NCI-H1436 (cell line): ENCODE measurements at places on chromosomes 4 and X.

GRCh38 chr4:149009223-149009622 lies 567.0 kb upstream of the NR3C2 start:
- no peak for DNase-seq

DNA sequence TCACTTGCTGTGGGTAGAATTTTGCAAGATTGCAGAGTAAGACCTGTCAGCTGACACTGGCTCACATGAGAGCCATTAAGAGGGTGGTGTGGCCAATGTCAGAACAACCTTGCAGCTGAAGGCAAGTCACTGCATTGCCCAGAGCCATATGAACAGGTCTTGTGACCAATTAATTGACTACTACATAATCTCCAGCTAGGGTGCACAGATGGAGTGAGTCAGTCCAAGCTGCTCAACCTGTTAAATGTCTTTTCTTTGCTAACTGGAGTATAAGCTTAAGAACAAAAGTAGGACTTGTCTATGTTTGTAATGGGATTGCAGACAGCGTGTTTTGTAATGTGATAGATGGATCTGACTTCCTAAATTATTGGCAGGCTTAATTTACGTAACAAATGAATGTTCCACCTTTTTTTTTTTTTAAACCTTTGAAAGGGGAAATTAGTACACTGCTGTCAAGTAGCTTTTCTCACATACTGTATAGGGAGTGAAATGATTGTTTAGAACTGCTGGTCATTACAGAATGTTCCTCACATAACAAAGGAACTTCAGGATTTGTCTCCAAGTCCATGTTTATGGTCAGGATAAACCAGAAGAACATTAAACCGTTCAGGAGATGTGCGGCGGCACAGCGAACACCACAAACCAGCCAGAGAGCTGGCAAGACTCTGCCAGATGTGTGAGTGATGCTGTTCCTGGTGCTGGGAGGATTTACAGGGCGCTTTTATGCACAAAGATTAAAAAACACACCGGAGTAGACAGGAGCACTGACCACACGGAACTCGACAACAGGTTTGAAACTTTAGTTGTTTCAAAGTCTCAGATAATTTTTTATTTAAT lies 37.0 kb downstream of the FNIP2 start:
- DNase-seq = no peak

DNA sequence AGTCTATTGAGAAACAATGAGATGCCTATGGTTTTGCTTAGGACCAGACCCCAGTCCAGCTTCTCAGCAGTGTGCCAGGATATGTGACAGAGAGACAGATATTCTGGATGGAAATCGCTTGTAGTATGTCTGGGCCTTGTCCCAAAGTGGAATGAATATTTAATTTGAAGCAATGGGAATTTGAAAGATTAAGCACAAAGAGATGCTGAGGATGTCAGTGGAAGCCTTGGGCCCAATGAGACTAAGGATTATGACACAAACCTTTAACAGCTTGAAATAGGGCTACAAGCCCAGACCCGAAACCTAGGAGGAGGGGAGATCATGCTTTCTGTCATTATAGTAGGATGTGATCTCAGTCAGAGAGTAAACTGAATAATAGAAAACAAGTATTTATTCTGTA lies 459.2 kb downstream of the FAT4 start:
- no peak for DNase-seq

DNA sequence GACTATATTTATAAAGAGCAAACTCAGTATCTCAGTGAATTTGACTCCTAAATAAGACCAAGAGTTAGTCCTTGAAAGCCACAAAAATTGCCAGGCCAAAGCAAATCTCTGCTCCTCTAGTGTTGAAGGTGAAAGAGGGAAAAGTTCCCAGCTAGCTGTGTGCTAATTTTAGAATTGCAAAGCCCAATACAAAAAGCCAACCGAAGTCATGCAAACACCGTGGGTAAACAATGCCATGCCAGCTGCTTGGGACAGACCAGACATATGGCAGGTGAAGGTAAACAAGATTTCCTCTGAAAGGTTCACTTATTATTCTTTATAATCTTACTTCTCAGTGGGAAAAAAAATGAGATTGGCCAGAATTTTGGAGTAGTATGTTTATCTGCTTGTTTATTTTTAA lies 80.5 kb upstream of the LNX1 start:
- DNase-seq = no peak

DNA sequence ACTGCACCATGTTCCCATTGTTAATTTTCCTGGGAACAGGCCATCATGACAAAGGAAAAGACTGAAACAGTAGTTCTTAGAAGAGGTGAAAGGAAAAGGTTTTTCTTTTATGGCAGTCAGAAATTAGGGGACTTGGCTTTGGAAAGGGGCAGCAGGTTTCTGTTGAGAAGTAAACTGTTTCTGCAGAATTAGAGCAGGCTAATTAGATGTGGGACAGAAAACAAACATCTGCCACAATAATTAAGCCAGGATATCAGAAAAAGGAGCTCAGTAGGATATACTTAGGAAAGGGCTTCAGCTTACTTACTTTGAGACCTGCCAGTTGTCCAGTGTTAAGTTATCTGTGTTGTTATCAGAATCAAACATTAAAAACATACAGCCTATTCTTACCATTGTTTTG lies 36.7 kb upstream of the STPG2 start:
- DNase-seq = no peak

GRCh38 chr4:3340700-3341083 lies 47.9 kb downstream of the RGS12 start:
- peak; percentile 45 for DNase-seq

GRCh38 chrX:8191022-8191421 lies 20.0 kb upstream of the VCX2 start:
- DNase-seq = no peak

DNA sequence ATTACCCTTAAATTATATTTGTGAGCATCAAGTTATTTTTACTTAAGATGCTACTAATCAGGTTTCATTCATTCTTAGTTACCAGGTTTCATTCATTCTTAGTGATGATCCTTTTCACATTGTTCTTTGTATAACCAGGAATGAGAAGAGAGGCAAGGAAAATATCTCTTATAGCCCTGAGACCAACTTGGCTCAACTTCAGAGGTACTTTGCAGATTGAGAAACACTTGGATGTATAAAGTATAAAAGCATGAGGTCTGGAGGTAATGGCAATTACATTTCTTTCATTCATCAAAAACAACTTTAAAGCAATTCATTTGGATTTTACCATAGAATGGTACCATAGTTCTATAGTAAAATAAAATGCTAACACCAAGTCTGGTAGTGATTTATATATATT lies 231.0 kb downstream of the PRDM5 start:
- no peak for DNase-seq

- no peak for DNase-seq
These were observed 36.5 kb downstream of the PLK4 start for GRCh38 chr4:127917151-127917550.

DNA sequence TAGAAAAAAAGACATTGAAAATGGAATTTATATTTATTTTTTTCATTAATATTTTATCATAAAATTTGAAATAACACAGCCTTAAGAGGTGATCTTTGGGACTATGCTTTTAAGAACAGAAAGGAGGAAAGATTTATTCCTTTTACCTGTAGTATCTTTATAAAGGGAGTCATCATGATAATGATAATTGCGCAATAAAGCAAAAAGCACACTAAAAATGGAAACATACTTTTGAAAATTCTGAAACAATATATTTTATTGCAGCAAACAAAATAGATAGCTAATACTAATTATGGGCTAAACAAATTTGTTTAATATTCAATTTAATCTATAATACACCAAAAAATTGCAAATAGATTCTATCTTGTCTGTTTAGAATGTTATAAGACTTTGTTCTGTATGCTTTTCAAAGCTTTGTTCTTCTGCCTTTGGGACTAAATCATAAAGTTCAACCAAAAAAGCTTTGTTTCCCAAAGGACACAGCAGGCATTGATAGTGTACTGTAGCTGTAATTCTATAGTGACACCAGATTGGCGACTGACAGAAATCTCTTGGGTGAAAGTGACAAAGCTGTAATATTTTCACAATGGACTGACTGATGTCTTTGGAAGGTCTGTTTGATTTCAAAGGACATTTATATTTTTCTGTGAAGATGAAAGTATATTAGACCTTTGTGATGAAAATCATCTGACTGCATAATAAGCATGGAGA lies 2156.6 kb upstream of the TENM3 start:
- no peak for DNase-seq

DNA sequence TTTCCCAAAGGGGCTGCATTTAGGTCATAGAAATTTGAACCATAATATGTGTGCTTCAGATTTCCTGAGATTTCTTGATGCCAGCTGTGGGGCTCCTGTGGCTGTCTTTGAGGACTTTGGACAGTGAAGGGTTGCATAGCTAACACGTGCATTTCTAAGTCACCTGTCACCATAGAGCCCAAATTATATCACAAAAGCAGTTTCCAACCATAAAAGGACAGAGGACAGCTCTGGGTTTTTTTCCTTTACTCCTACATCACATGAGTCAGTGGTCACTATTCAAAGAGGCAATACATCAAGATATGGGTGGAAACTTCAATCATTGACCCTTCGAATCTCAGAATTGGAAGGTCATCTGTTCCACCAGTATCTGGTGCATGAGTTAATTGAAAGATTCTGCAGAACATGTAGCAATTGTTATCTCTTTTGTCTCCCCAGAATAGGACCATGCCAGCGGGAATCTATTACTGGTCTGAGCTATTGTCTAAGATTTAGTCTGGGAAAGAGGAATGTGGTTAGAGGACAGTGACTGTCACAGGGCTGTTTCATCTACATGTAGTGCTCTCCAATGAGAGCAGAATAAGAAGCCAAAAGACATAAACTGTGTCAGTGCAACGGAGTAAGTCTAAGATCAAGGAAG lies 133.5 kb downstream of the AASDH start:
- DNase-seq = no peak

DNA sequence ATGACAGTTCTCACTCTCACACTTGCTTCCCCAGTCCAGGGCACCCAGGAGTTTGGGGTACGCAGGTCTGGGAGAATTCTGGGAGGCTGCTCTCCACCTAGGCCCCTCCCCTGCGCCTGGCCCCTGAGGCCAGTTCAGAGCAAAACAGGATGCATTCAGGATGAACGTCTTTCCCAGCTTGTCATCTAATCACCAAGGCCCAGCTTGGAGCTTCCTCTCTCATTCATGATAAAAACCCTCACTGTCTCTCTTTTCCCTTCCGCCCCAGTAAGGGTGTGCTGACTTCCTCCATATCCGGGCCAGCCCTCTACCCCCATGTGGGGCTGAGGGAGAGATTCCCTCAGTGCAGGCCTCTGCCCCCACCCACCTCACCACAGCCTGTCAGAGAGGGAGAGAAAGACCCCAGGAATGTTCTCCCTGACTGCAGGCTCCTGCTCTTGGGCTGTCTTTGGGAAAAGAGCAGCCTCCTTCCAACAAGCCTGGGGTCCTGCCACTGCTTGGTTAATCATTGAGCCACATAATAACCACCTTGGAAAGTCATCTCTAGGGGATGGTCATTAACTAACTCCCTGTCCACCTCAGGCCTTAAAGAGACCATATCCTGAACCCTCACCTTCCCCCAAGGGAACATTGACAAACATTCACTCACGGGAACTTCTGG lies 50.1 kb downstream of the STARD8 start:
- DNase-seq = no peak

DNA sequence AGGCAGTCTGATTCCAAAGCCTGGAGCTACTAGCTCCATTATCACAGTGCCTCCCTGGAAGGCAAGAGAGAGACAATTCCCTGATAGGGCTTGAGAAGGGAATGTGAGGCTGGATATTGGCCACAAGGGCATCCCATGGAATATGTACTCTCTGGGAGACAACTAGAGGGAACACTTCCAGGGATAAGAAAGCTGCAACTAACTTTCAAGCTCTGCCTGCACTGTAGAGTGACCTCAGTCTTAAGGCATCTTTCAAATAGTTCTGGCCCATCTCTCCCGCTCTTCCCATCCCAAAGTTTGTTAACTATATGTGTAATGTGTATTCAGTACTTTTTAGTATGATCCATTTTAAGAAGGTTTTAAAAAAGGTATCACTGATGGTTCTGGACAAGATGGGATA lies 13.1 kb upstream of the RNF212 start:
- DNase-seq = no peak

GRCh38 chr4:165351359-165352130 lies 24.1 kb downstream of the MSMO1 start:
- DNase-seq = no peak

- no peak for DNase-seq
These were observed 12.3 kb downstream of the ZNF182 start for GRCh38 chrX:47991263-47992094.

DNA sequence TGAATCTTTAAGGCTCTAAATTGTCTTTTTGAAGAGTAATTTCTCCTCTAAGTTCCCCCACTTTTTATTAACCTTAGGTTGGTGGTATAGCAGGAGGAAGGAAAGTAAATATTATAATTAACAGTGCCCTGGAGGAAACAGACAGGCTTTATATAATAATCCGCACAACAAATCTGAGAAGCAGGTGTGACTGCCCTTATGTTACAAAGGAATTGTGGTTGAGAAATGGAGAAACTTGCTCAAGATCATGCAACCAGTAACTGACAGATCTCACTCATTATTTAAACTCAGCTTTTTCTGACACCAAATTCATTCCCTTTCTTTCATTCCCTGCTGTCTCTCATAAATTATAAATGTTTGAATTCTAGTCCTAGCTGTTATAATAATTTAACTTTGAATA lies 282.0 kb downstream of the PPP3CA start:
- no peak for DNase-seq
